ENCODE measurements at places on chromosomes 11 and 22.
A peak's percentile ranks its signal among the peaks of the same experiment; 100 is the strongest.

DNA sequence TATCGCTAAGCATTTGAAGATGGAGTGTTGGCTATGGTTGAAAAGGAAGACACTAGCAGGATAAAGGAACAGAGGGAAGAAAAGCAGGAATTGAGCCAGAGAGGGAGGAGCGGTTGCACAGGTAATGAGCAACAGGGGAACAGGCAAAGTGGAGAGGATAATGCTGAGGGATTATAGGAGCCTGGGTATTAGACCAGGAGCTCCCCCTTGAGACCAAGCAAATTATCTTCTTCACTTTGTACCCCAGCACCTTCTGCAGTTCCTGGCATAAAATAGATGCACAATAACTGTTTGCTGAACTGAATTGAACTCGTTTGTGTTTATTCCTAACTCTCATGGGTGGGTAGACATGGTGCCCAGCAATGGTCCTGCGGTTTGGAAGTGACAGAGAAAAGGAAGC is 54.6 kb upstream of the OR5P2 start:
- DNase-seq: no peak

- no peak for DNase-seq
Measured at GRCh38 chr11:122085712-122086111, 30.3 kb downstream of the BLID start.

DNA sequence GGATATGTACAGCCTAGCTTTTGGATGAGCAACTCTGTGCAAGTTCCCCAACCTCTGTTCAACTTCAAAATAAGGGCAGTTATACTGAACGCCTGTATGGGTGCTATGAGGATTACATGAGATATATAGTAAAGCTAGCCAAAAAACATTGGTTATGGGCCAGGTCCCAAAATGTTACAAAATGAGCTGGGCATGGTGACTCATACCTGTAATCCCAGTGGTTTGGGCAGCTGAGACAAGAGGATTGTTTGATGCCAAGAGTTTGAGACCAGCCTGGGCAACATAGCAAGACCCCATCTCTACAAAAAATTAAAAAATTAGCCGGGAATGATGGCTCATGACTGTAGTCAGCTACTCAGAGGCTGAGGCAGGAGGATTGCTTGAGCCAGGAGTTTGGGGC is 118.4 kb downstream of the TEAD1 start:
- DNase-seq: no peak

DNA sequence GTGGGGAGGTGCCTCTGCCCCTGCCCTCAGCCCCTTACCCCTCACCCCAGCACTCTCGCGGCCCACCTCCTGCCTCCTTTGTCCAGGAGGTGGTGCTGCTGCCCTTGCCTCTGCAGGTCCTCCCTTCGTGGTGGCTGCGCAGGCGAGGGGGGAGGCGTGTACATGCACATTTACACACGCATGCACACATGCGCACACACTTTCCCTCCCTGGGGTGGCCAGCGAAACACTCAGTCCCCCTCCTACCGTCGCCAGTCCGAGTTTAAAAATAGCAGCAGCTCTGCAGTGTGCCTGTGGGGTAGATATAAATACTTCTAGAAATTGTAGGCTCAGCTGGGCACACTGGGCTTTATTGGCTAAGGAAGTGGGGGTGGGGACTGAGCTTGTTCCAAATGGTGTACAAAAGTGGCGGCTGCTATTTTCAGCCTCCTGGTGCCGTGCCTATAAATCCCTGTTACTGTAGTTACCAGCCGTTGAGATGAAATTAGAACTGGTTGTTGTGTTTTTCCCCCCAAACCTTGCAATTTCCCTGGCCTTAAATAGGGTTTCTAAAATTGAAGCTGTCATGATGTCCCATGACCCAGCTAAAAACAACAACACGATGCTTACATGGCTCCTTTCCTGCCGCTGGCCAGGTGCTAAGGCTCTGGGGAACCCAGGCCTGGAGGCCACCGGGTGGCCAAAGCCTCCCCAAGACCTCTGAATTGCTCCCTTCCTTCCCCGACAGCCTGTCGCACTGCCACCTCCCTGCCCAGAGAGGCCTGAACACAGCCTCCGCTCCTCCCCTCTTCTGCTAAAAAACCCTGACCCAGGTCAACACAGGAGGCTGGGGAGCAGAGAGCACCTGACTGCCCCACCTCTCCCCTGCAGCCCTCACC is 12.4 kb downstream of the PICK1 start:
- peak; percentile 55 for DNase-seq
